Foreskin fibroblast (primary cell): ENCODE measurements at places on chromosomes 3 and 15.

DNA sequence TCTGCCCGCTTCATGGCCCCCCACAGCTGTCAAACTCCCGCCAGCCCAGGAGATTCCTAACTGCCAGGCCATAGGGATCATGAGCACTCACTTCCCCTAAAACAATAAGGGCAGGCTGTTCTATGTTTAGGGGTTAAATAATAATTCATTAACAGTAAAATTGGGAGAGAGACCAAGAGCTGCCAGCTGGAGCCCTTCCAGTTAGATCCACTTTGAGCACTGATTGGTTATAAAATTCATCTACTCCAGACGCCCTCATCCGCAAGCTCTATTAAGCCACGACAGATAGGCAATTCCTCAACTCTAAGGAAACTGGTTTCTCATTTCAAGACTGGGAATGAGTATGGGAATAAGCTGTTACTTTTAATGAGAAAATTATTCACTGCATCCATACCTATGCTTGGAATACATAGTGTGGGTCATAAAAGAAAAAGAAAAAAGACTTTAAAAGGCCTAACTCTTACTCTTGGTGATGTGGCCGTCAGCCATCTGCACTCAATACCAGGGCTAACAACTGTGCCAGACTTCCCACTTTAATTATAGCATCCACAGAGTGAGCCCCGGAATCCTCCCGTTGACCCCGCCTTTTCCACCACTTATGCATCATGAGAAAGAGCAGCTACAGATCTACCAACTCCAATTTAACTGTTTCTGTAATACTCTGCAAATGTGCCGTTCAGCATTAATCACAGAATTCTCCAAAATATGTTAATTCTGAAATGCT is 44.5 kb downstream of the IL17RD start:
- peak; percentile 20 for DNase-seq

GRCh38 chr3:99325402-99325801 is 313.0 kb upstream of the COL8A1 start:
- no peak for DNase-seq

GRCh38 chr3:183875411-183875810 is 9.3 kb downstream of the PARL start:
- no peak for DNase-seq

- no peak for DNase-seq
These were observed 636 bp upstream of the LRRC58 start for GRCh38 chr3:120349855-120350125.

- peak; percentile 93 for DNase-seq
These were observed 68.8 kb downstream of the CTNNB1 start for GRCh38 chr3:41267975-41268640.

DNA sequence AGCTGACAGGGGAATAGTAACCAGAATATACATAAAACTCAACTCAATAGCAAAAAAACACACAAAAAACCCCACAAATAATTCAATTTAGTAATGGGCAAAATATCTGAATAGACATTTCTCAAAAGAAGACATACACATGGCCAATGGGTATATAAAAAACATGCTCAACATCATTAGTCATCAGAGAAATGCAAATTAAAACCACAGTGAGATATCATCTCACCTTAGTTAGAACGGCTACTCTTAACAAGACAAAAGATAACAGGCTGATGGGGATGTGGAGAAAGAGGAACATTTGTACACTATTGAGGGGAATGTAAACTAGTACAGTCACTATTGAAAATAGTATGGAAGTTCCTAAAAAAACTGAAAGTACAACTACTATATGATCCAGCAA is 678.6 kb downstream of the MECOM start:
- DNase-seq: no peak

- DNase-seq: no peak
These were observed 99.8 kb downstream of the SLMAP start for GRCh38 chr3:57855943-57856342.

DNA sequence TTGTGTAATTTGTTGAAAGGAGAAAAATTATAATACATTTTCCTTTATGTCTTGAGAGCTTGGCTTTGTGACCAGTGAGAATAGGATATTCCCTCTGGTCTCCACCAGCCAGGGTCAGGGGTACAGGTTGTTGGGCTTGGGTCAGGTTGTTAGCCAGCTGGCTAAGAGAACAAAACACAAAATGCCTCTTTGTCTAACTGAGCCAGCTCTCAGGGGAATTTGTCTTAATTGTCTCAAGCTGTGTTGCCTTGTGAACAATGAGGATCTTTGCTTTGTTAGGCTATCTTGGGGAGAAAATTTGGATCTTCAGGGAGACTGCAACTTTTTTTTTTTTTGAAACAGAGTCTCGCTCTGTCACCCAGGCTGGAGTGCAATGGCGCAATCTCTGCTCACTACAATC is 17.7 kb upstream of the GK5 start:
- DNase-seq: no peak

DNA sequence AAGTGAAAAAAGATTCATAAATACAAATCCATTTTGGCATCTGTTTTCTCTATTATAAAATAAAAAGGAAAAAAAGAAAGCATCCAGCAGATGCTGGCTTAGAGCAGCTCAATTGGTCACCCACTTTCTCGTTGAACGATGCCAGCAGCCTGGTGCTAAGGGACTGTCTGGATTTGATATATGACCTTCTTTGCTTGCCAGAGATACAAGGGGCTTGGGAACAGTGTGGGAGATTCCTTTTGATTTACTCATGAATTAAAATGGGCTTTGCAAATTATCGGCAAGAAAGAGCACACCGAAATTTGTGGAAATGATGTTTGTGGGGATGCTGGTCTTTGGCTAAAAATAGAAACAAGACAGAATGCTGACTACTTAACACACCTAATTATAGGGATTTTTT is 210.3 kb upstream of the STT3B start:
- DNase-seq: no peak

DNA sequence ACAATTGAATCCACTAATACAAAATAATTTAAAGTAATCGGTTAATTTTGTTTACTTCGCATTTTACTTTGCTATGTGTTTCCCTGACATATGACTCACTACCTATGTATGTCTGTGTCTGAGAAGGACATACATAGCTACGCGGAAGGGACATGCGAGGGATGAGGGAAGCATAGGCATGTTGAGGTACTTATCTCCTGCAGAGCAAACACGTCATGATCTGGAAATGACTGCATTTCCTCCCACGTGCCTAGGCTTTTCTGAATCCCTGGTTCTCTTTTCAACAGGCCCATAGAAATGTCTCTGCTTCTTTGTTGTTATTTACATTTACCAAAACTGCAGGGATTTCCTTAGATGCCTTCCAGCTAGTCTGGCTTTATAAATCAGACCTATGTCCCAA is 27.5 kb downstream of the ALCAM start:
- no peak for DNase-seq
